Activated CD4-positive, alpha-beta T cell treated with anti-CD3 and anti-CD28 coated beads, Interleukin-2, amount 10 ng/mL, durations not matched to agents 7 days and 5 days (primary cell): ENCODE measurements at places on chromosomes 7 and 10.

GRCh38 chr7:157371296-157371695, 34.5 kb downstream of the DNAJB6 start:
- no peak for DNase-seq

DNA sequence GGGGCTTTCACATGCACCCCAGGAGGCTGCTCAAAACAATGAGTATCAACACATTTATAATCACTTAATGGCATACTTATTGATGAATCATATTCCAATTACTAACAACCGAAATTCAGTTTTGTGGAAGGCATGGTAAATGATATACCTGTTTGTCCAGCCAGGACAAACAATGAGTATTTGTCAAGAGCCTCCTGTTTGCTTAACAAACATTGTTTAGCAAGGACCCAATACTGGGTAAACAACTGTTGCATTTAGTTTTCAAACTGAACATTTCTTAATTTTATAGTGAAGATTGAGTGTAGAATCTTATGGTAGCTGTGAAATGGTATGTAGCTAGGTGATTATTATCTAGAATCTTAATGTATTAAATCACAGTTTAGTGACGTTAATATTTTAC, 473.7 kb downstream of the ATRNL1 start:
- DNase-seq, result no peak

DNA sequence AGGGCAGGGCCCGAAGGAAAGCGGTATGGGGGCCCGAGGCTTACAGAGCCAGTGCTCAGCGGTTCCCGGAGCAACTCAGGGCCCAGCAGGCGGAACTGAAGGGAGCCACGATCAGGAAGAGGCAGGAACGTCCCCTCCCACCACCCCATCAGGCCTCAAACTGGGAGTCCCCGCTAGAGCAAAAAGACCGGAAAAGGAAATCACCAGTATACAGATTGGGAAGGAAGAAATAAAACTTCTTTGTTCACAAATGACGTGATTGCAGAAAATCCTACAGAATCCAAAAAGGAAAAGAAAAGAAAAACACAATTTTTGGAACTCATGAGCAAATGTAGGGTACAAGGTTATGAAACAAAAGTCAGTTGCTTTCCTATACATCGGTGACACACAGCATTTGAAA, 21.6 kb upstream of the ZFAND2A start:
- no peak for DNase-seq

DNA sequence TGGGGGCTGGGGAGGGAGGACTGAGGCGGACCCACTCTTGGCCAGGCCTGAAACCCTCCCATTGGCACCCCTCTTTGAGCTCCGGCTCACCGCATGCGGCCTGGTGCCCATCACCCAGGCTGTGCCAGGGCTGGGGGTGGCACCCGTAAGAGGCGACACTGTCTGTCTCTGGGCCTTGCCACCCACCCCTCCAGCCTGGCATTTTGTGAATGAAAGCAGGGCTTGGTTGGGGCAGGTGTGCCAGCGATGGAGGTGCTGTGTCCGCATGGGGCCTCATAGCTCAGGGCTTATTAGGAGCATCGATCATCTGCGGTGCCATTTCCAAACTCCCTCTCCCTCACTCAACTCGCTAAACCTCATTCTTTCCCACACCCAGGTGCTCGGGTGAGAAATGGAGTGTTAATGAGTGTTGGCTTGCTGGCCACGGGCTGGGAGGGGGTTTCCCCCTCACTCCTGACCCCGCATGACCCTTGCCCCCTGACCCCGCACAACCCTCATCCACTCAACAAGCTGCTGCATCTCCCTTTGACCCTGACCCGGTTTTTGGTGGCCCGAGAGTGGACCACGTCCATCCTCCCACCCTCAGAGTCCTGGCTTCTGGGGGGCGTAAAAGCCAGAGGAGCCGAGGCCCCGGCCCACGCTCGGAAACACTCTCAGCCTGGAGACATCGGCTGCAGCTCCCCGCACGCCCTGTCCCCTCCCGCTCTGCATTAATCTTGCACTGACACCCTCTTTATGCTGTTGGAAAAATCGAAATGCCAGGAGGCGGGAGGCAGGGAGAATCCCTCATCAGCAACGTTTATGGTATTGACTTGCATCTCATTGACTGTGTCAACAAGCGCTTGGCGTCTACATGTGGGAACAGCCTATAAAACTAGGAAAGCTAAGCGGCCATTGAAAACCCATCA, 161.2 kb downstream of the DNAJB6 start:
- DNase-seq, result no peak

DNA sequence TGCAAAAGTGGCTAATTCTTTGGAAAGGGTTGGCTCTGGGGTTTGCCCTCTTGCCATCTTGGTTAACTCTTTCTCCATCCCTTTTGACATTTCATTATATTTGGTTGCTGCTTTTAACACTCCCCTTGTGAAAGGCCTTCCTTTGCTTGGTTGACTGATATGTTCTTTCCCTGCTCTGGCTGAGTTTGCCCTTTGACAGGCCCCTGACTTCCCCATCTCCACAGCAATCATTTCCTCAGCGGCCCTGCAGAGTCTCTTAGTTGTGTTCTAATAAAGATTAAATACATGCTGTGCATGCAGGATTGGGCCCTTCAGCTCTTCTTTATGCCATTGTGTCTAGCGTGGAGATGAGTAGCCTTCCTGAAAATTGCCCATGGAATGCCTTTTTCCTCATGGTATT, 84.5 kb upstream of the CSTF2T start:
- no peak for DNase-seq

DNA sequence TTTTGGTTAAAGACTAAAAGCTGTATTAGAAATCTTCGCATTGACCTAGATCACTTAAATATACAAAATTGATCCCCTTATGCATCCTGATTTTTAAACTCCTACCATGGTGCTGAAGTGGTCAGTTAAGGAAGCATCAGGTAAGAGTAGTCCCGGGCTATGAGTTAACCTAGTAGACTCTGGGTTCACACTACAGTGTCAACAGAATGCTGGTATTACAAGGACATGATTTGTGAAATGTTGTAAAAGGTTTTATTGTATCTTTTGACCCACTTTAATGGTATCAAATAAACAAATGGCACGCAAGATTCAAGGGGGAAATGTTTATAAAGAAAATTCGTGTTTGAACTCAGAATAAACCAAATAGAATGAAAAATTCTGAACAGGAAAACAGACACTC, 36.8 kb downstream of the RTKN2 start:
- DNase-seq, result no peak

- no peak for DNase-seq
Observed at GRCh38 chr10:48821692-48822091, 117.9 kb downstream of the LRRC18 start.

- no peak for DNase-seq
Observed at GRCh38 chr7:2276107-2276506, 34.1 kb downstream of the NUDT1 start.

DNA sequence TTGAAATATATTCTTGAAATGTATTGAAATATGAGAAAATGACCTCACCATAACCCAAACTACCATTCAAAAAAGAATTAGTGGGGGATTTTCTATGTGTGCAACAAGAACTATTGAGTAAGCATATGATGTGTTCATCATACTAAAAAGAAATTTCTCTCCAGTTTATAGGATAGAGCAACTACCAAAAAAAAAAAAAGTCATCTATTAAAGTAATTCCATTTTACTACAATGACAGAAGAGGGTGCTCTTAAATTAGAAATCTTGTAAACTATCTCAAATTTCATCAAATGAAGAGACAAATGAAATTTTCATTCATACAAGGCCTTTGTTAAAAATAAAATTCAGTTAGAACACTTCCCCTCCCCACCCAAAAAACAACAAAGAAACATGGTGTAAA, 195.4 kb upstream of the PLXDC2 start:
- no peak for DNase-seq

- DNase-seq, result no peak
Observed at GRCh38 chr7:138382862-138383565, 77.0 kb upstream of the TRIM24 start.

GRCh38 chr7:129832282-129832681, 120.5 kb downstream of the UBE2H start:
- no peak for DNase-seq

DNA sequence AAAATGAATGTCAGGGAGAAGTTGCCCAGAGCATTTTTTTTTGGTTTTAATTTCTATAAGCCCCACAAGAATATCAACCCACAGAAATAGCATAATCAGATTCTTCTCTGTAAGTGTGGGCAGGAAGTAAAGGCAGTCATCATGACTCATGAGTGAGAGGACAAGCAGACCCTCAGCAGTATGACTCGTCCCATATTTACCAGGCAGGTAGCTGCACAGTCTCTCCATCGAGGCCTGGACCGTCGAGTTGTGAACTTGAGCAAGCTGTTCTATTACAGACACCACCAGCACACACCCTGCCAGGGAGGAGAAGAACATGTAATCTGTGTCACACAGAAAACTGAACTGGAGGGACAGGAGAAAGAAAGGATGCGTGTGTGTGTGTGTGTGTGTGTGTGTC, 37.8 kb downstream of the AOAH start:
- DNase-seq, result no peak

- DNase-seq, result no peak
Observed at GRCh38 chr10:9260690-9261089, 1206.2 kb downstream of the GATA3 start.

DNA sequence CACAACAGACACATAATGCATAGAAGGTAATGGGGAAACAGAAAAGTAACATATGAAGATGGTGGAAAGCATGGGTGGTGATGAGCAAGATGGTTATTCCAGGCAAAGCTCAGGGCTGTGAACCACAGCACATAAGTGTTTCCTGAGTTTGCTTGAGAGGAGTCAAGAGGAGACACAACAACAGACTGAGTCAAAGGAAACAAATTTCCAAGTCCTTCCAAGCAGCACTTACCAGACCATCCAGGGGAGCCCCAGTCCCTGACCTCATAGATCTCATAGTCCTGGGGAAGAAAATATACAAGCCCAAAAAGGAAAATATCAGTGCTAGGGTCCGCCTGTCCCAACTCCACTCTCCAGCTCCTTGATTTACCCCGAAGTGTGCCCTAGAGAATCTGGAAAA, 216.6 kb upstream of the FZD1 start:
- DNase-seq, result no peak

GRCh38 chr7:123367484-123368122, 166.8 kb downstream of the IQUB start:
- DNase-seq, result no peak

- DNase-seq, result no peak
Observed at GRCh38 chr7:234708-235553, 42.6 kb downstream of the FAM20C start.

GRCh38 chr7:150875791-150876190, 23.5 kb downstream of the AOC1 start:
- no peak for DNase-seq
